ENCODE measurements at places on chromosomes 7 and 10.

DNA sequence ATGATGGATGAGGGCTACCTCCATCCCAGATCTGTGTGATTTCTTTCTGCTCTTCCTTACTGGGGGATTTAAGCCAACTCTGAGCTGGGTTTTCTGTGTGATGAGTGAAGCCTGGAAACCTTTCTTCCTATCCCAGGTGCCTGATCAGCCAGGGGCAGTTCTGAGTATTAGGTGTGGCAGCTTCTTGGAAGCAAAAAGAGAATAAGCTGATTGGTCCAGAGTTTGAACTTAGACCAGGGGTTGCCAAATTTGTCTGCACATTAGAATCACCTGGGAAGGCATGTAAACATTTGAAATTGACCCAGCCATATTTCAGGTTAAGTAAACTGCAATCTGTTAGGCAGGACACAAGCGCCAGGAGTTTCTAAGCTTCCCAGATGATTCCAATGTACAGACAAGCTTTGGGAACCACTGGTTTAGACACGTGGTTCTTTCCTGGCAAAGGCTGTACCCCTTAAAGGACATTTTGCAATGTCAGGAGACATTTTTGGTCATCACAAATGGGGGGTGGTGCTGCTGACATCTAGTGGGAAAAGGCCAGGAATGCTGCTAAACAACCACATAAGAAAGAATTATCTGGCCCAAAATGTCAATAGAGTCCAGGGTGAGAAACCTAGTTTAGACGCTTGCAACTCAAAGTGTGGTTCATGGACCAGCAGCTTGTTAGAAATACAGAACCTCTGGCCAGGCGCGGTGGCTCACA, 160.5 kb upstream of the GHITM start:
- no peak for DNase-seq

DNA sequence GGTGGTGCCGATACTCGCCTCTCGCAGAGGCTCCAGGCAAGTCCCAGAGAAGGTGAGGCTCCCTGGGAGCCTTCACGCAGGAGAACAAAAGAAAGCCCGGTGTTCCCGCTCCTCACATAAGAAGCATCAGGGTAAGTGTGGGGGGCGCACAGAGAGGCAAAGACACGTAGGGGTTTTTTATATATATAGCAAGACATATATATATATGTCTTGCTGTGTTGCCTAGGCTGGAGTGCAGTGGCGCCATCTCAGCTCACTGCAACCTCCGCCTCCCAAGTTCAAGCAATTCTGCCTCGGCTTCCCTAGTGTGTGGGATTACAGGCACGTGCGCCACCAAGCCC, 61.3 kb downstream of the PDIA4 start:
- no peak for DNase-seq

GRCh38 chr10:110222641-110223297, 15.4 kb downstream of the MXI1 start:
- no peak for DNase-seq

- no peak for DNase-seq
Observed at GRCh38 chr10:43846187-43846680, 197.6 kb upstream of the ZNF32 start.

DNA sequence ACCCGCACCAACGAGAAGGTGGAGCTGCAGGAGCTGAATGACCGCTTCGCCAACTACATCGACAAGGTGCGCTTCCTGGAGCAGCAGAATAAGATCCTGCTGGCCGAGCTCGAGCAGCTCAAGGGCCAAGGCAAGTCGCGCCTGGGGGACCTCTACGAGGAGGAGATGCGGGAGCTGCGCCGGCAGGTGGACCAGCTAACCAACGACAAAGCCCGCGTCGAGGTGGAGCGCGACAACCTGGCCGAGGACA, 1.6 kb downstream of the VIM start:
- DNase-seq, result no peak

DNA sequence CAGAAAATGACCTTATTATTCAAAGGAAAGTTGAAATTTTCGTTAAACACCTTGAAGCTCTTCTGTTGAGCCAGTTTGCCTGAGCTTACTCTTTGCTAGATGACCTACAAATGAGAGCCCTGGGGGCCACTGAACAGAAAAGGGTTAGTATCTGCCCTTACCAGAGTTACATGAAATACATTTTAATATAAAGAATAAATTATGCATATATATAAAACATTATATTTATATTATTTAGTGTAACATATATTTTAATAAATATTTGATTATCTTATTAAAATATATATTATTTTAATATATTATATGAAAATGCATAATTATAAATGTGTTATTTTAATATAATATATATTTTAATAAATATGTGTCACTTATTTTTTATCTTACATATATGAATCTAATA, 628.4 kb upstream of the TPK1 start:
- DNase-seq, result no peak

GRCh38 chr10:85649461-85649860, 717.1 kb downstream of the GRID1 start:
- no peak for DNase-seq

DNA sequence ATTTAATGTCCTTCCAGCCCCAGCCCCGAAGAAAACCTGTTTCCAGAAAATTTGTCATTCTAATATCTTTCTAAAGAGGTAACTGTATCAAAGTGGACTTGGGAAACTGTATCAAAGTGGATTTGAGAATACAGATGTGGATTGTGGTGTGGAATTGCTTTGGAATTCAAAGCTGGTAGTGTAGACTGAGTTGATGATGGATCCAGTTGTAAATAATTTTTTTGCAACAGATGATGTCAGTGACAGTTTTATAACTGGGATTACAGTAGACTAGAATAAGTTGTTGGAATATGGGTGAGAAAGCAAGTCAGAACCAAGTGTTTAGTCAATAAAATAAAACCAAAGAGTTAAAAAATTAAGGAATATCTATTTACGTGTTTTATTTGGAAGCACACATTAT, 202.1 kb downstream of the LRMDA start:
- DNase-seq, result no peak

DNA sequence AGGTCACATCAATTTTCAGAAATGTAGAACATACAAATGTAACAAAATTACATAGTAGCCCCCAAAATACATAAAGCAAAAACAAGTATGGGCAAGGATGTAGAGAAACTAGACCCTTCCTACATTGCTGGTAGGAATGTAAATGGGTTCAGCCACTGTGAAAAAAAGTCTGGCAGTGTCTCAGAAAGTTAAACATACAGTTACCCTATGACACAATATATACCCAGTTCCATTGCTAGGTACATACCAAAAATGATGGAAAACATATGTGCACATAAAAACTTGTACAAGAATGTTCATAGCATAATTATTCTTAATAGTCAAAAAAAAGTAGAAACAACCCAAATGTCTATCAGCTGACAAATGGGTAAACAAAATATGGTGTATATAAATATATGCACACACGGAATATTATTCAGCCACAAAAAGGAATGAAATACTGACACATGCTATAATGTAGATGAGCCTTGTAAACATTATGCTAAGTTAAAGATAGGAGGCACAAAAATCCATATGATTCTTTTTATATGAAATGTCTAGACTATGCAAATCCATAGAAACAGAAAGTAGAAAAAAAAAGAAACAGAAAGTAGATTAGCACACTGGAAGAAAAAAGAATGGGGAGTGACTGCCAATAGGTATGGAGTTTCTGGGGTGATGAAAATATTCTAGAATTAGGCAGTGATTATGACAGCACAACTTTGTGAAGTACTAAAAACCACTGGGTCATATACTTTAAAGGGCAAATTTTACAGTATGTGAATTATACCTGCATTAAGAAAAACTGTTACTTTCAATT, 13.5 kb downstream of the HERPUD2 start:
- DNase-seq, result no peak

DNA sequence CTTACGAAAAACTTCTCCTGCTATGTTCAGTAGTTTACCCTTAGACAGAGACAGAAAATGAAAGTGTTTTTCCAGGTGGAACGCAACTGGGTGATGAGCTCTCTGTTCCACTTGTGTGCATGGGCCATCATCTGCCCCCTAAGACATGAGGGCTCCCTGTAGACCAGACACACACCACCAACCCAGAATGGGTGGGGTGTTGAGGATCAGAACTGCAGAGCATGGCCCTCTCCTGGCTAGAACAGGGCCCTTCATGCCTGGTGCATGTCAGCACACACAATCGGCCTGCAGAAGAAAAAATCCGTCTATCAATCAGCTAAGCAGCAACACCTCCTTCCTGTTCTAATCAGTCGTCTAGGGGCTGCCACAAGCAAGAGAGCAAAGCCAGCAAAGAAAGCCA, 186.2 kb upstream of the INHBA start:
- no peak for DNase-seq

GRCh38 chr10:92054807-92055206, 131.2 kb downstream of the BTAF1 start:
- DNase-seq, result no peak

DNA sequence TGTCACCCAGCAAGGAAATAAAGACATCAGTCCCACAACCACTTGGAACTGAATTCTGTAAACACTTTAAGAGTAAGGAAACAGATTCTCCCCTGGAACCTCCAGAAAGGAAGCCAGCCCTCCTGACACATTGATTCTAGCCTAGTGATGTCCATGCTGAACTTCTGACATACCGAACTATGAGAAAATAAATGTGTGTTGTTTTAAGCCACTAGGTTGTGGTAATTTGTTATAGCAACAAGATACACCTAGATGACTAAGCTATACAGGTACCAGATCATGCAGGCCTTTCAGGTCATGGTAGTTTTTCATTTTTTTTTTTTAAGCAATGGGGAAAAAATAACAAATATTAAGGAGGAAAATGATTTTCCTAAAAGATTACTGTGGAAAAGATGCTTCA, 37.6 kb upstream of the LRRTM3 start:
- no peak for DNase-seq

DNA sequence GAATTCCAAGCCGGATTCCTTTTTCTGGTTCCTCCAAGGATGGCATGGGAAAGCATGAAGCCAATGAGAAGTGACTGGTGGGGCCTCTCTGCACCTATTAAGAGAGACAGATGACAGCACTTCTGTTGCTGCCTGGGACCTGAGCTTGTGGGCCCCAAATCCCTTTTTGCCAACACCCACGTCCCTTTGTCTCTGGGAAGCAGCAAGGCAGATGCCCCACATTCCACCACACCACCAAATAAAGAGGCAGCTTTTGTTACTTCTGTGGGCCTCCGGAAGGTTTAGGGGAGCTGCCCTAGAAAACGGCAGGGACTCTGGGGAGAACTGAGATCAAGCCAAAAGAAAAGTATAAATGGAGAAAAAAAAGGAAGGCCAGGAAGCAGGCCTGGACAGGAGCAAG, 3.4 kb downstream of the CCDC136 start:
- DNase-seq, result no peak

DNA sequence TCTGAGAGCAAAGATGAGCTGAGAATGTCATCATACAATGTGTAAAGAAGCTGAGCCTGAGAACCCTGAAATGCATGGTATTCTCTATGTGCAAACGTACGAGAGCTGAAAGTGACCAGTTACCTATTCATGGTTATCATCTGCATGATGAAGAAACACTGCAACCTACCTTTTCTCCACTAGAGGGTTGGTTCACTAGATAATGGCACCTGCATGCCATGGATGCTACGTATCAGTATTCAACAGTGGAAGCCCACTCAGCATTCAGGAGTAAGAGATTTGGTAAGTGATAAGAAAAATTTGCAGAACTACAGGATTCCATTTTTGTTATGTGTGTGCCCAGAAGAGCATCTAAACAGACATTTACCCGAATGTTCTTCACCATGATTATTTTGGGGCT, 145.4 kb downstream of the PTPRN2 start:
- no peak for DNase-seq

DNA sequence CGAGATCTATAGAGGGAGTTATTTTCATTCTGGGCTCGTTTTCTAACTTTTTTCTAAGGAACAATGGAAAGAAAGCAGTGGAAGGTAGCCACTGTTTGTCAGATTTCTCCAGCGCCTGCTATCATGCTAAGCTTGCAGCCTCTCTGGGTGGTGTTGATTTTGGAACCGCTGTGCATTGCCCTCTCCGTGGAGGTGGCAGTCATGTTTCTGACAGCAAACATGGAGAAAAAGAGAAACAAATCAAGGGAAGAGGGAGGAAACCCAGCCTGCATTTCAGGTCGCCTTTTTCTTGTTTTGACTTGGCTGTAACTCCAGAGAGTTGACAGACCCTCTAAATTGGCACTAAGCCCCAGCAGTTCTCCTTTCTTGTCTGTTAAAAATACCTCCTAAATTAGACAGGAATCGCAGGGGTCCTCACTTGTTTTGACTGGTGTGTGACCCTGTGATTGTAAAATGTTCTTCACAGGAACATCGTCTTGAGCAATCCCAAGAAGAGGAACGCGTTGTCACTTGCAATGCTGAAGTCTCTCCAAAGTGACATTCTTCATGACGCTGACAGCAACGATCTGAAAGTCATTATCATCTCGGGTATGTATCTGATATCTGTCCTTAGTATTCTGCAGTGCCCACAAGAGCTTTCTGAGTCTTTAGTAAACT, 4.8 kb downstream of the ECHDC3 start:
- DNase-seq, result no peak

GRCh38 chr7:27161214-27161720, 4.1 kb downstream of the HOXA9 start:
- no peak for DNase-seq

- no peak for DNase-seq
Observed at GRCh38 chr10:96573036-96573435, 13.8 kb downstream of the TM9SF3 start.

DNA sequence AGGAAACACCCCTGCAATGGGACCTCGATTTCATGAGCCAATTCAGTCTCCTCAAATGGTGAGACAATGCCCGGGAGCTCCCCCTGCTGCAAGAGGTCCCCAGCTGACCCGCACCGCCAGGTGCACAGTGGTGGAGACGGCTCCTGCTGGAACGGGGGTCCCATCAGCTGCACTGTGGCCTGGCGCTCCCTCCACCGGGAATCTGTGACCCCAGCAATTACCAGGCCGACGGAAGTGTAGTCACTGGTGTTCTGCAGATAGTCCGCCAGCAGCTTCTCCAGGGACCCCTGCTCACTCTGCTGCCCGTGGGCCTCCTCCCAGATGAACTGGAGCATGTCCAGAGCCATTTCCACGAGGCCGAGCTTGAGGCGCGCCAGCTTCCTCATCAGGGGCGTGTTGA, 64.9 kb upstream of the NKX6-2 start:
- DNase-seq, result no peak

DNA sequence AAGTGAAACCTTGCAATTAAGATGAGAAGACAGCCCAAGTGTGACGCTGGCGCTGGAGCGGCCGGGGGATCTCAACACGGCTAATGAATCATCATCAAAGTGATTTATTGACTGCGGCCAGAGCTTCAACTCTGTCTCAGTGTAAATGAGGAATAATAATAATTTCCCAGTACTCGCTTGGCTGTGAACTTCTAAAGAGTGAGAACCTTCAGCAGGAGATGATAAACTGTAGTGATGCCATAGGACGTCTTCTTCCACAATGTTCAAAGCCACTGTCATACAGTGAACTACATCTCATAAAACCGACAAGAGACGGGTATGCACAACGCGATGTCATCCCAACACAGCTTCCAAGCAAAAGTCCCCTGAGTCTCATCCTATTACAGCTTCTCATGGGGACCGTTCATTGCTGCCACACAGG, 123.6 kb upstream of the NOBOX start:
- DNase-seq, result no peak

GRCh38 chr10:13335881-13336280, 12.2 kb downstream of the SEPHS1 start:
- no peak for DNase-seq
